NCI-H146 (cell line): ENCODE measurements at places on chromosomes 7 and 10.

DNA sequence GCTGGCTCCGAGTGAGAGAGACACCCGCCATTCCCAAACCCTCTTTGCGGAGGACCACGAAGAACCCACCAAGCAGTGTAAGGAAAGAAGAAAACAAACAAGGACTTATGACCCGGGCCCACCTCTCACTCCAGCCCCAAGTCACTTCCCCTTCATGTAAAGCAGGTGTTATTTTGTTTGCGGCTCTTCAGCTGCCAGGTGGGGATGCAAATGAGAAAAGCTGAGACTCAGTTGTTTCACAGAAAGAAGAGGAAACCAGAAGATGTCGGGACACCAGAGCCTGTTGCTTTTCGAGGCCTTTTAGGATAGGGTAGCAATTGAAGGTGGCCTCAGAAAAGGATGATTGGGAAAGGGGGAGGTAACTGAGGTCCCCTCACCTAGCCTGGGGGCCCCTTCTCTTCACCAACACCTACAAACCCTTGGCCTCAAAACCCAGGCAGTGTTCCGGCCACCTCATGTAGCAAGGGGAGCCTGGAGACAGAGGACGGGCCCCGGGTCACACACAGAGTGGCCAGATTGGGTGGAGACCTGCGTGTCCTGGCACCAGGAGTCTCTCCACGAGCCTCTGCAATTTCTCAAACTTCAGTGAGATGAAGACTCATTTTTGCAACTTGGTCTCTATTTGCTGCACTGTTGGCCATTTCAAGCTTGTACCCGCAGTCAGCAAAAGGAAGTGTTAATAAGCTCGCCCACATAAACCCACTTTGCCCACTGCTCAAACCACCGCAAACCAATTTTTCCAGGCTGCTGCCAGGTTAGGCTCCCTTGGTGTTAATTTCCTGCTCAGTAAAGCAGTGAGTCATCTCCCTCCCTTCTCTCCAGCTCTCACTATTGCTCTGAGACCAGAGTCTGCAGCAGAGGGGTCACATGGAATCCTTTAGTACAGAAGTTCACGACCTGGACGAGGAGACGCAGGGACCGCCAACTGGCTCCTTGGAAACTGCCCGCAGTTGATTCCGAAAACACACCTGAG lies 45.5 kb downstream of the AOC1 start:
- peak; percentile 47 for DNase-seq

- no peak for DNase-seq
These were observed 41.6 kb upstream of the AQP1 start for GRCh38 chr7:30869794-30870611.

DNA sequence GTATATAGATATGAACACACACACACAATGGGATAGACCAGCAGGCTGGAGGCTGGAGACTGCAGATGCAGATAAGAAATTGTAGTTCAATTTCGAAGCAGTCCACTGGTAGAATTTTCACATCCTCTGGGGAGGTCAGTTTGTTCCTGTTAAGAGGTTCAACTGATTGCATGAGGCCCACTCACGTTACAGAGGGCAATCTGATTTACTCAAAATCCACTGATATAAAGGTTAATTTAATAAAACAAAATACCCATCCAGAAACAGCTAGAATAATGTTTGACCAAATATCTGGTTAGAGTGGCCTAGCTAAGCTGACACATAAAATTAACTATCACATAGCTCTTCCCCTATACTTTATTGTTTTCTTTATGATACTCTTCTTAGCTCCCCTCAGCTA lies 162.9 kb upstream of the SMIM30 start:
- no peak for DNase-seq

GRCh38 chr7:130943336-130943901 lies 209.4 kb upstream of the KLF14 start:
- no peak for DNase-seq

DNA sequence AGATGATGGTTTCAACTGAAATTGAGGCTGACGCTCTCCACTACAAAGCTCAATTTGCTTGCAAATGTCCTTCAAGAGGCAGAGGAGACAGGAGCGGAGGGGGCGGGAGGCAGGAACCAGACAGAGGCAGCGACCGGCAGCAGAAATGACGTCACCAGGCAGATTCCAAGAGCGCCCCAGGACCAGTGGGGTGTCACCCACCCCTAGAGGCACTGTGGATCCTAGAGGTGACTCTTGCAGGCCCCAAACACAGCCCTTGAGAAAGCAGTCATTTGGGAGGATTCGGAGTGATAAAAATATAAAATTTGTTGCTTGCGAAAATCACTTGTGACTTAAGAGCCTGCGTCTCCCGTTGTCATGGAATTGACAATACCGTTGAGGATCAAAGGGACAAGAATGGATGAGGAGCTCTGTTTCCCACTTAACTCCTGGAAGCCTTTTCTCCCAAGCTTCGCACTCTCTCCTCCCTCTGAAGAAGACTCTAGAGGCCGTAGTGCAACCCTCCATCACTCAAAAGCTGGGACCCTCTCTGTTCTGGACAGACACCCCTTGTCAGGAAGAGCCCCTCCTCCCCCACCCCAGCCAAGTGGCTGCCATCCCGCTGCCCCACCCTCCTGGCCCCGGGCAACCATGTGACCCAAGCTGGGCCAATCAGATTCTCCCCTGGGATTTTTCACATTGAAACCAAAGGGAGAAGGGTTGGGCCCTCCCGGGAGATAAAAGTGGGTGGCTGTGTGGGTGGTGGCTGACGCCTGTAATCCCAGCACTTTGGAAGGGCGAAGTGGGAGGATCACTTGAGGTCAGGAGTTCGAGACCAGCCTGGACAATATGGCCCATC lies 16.3 kb upstream of the SLC29A4 start:
- no peak for DNase-seq

DNA sequence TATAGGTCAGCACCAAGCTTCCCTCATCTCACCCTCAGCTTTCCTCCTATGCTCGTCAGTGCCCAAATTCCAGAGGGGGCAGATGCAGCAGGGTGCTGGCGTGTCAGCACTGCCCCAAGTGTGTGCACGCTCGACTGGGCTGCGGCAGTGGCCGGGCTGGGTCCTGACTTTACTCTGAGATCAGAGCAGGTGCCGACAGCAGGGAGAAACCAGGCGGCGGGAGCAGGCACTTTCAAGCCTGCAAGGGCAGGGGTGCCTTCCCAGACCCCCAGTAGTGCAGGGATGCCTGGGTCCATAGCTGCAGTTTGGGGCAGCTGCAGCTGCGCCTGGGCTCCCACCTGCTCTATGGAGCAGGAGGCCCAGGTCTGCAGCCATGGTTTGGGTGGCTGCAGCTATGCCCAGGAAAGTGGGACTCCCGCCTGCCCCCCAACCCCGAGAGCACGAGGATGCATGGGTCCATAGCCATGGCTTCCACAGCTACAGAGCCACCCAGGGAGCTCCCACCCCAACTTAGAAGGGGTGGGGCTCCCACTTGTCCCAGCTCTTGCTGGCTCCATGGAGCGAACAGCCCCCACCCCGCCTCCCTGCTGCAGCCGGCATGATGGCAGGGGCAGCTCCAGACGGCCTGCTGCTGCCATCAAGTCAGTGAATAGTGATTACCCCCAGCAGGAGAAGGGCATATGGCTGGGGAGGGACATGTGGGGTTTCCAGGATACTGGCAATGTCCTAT lies 199.2 kb upstream of the KMT2E start:
- no peak for DNase-seq

GRCh38 chr7:105982388-105982787 lies 19.3 kb downstream of the CDHR3 start:
- no peak for DNase-seq

DNA sequence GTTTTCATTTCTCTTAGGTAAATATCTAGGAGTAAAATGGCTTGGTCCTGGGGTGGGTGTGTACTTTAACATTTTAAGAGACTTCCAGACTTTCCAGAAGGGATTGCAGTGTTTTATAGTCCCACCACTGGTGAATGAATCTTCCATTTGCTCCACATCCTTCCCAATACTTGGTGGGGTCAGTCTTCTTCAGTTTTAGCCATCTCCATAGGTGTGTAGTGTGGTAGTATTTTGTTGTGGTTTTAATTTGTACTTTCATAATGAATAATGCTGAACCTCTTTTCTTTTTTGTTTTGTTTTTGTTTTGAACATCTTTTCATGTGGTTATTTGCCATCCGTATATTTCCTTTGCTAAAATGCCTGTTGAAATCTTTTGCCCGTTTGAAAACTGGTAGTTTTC lies 86.4 kb downstream of the ANKRD61 start:
- no peak for DNase-seq

DNA sequence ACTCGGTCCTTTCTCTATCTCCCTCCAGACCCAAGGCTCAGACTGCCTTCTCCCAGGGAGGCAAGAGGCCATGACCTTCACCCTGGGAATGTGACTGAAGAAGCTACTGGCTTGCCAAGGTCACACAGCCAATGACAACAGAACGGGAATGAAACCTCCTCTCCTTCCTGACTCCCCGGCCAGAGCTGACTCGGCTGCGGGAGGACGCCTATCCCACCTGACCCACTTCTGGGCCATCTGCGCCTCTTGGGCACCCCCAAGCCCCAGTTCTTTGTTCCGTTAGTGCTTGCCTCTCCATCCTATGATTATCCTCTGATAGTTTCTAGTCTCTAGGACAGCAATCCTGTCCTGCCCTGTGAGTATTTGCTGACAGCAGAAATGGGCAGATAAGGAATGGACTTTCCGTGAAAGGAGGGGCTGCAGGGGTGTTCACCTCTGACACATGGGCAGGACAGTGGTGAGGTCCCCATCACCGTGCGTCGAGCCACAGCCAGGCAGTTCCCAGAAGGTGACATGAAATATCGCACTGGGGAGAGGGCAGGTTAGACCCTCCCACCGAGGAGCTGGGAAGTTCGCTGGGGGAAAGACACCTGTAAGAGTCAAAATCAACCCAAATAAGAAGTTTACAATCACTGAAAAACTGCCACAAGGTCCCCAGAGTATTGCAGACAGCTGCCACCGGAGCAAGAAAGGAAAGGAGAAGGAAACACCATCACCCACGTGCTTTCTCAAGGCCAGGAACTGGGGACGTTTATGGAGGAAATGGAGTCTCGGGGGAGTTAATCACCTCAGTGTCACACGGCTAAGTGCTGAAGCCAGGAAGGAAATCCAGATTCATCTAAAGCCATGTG lies 63.0 kb downstream of the INSIG1 start:
- no peak for DNase-seq

GRCh38 chr10:22427101-22427500 lies 81.8 kb downstream of the SPAG6 start:
- peak; percentile 14 for DNase-seq

DNA sequence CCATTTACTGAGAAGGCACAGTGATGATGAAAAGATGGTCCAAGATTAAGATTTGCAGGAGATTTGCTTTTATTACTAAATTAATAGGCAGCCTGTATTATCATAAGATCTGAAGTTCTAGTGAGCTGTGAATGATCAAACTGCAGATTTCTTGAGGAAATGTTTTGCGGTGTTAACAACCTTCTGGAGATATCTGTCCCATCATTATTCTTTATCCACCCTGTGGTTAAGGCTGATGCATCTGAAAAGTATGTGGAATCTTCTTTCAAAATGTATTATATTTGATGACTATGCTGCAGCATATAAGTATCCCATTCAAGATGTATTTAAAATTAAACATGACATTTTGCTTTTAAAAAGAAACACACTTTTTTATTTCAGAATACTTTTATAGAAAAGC lies 150.3 kb downstream of the POLR1F start:
- DNase-seq: no peak

GRCh38 chr7:146943483-146943882 lies 826.9 kb downstream of the CNTNAP2 start:
- no peak for DNase-seq

DNA sequence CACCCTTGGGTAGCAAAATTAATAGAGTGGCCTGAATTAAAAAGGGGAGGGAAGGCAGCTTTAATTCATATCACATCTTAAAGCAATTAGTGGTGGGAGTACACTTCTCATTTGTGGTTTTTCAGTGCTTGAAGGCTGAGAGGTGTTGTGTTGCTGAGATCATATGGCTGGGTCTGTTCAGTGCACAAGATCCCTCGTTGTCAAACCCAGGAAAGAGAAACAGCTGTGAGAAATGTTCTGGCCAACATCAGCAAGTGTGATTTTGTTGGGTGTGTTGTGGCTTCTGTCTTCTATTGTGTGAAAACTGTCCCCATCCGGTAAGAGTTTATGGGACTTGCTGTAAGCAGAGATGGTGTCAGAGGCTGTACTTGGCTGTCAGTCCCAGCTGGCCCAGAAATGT lies 197.9 kb upstream of the BMPER start:
- DNase-seq: no peak

GRCh38 chr7:151115121-151115835 lies 29.0 kb downstream of the AGAP3 start:
- DNase-seq: no peak

GRCh38 chr10:49596493-49596809 lies 13.7 kb upstream of the SLC18A3 start:
- DNase-seq: no peak

DNA sequence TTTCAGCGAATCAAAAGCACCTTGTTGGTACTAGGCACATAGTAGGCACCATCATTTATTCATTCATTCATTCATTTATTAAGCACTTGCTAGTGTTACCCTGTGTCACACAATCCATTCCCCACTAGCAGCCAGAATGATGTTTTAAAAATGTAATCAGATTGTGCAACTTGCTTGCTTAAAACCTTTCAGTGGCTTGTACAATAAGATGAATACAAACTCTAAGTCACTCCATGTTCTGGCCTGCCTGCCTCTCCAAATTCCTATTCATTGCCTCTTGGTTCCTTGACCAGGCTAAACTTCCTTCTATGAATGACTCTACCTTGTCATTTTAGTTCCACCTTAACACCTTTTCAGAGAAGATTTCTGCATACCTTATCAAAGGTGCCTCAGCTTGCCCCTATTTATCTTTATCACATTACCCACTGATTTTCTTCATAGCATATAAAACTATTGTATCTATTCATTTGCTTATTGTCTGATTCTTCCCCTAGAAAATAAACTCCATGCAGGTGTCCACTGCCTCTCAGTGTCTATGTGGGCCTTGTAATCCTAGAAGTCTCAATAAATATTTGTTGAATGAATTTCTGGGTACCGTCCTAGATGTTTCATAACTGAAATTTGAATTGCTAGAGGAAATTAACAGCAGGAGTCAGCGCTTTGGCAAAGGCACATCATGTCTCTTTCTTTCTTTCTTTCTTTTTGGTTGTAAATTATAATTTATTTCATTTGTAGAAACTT lies 169.5 kb downstream of the TMEM26 start:
- peak; percentile 0 for DNase-seq

DNA sequence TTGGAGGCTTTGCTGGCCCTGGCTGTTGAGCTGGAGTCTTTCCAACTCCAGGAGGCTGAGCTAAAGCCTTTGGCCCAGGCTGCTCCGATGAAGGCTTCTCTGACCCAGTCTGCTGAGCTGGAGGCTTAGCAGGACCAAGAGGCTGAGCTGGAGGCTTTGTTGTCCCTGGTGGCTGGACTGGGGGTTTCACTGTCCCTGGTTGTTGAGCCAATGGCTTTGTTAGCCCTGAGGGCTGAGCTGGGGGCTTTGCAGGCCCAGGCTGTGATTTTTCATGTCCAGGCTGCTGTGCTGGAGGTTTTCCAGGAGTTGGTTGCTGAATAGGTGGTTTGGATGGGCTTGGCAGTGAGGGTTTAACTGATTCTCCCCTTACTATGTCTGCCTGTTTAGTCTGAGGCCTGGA lies 7.3 kb downstream of the PCLO start:
- DNase-seq: no peak
